ENCODE measurements at places on chromosomes 3 and 15.

DNA sequence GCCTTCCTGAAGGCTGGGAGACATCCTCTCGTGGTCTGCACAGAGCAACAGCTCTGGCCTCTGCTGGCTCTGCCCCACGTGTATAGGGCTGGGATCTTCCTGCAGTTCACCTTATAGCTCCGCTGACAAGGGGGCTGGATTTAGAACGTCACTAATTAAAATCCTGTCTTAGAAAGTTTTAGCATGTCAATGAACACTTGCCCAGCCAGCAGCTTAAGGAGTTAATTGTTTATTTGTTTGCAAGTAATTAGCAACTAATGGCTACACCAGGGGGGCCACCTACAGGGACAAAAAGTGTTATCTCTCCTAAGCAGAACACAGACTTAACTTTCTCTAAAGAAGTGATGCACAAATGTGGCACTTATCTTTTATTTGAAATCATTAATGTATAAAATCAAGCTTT is at the start of gene HESX1:
HESX1 (minus strand) TSS at position 84 of the 403 bp plus-strand sequence; CDS start at position 24, 60 bp downstream.
- DNase-seq = no peak

DNA sequence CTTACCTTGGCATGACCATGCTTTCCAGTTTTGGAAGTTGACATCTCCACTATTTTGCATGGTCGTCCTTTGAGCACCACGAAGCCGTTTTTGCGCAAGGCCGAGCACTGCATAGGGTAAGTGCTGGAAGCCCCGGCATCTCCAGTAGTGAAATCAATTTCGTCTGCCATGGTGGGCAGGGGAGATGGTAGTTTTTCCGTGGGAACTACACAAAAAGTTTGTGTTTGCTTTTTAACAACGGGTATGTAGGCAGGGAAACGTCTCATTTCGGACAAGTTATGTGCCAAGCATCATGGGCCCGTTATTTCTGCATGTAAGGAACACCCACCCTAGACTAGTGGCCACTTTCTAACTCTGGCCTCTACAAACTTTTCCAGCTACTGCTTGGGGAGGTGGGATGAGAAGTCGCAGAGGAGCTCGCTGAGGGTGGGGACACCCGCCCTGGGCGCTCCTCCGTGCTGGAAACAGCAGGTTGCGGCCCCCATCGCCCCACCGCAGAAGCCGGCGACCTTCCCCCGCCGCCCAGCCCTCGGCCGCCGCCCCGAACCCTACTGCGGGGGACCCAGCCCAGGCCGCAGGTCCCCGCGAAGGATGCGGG is 701 bp downstream of the EIF5A2 start:
- DNase-seq = peak; percentile 36

DNA sequence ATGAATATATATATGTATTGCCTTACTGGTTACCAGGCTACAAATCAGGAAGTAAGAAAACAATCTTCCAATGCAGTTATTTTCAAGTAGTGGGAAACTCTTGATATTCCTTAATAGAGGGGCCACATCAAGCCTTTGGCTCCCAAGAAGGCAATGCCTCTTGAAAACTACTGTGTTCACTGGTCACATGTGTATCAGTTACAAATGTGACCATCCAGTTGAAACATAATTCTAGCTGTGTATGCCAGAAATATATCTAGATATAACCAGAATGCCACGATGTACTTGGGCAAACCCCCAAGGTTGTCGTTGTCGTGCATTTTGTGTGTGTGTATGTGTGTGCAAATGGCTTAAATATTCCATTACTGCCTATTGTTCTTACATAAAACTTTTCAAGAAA is 200.8 kb downstream of the SUCLG2 start:
- no peak for DNase-seq

DNA sequence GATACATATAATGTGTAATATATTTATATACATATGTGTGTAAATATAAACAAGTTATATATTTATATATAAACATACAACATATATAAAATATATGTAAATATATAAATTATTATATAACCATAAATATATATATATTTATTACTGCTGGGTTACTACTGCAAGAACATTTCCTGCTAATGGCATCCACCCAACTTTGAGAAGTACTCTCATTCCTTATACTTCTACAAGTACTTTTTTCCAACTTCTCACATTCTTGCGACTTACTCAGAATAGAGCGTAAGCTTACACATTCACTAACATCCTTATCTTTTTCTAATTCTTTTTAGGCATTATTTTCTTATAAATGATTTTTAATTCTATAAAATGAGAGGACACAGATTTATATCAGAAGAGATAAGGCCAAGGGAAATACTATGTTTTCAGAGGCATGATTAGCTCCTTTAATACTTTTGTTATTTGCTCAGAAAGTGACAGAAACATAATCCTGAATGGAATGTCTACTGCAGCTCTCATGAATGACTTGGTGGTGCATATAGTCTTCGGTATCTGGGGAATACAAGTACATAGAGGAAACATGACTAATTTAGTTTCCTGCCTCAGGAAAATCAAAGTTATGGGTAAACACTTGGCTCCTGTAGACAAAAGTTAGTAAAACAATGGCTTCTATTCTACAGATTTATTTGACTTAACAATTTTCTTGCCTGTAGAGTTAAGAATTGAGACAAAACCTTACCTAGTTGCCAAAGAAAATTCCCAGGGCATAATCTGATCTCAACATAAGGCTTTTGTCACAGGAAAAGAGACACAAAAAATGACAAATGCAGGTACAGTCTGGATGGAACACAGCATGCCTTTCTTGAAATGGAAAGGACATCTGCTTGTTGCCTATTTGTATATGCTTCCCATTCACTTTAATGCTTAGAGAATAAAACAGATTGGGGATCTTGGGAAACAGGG is 453.9 kb downstream of the SQOR start:
- DNase-seq = no peak

- no peak for DNase-seq
Observed at GRCh38 chr3:8778475-8778874, 9.1 kb upstream of the OXTR start.

DNA sequence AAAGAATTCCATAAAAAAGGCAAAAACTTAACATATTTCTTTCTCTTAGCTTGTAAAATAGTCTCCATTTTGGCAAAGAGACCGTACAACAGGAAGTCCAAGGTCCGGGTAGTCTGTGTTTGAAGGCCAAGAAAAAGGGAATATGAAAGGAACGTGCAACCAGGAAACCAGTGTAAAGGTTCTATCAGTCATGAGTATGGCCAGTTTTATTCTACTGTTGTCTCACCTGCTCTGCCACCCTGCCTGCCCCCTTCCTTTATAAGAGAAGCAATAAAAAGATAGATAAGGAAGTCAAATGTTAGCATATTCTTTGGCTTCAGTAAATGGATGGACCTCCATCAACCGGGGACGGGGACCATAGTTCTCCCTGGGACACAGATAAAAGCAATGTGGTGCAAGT is 370.6 kb upstream of the ROBO2 start:
- DNase-seq = no peak

GRCh38 chr15:83854321-83854720 is 200.4 kb downstream of the ADAMTSL3 start:
- DNase-seq = no peak

DNA sequence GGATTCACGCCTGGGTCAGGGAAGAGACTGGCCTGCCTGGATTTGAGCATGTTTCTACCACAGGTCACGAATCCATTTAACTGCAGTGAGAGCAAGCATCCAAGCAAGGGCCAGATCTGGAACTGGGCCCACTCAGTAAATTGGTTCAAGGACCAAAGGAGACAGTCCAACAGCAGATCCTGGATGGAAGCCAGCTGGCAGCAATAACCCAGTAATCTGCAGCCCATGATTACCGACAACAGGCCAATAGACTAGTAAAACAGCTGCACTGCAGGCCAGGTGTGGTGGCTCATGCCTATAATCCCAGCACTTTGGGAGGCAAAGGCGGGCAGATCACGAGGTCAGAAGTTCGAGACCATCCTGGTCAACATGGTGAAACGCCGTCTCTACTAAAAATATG is 11.8 kb downstream of the SAMD7 start:
- no peak for DNase-seq

DNA sequence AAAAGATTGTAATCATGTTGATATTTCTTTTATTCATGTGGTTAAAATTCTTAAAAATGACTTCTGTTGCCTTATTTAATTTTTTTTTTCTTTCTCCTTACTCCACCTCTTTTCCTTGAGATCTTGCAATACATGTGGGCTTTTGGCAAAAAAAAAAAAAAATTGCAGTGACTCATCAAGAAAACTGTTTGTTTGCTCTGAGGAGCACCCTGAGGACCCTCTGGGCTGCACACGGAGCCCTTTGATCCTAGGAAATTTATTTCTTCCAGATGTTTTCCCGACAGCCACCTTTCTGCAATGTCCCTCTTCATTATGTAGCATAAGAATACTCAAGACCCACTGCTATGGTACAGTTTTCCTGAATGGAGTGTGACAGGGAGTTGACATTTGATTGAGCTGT is 371.7 kb downstream of the ZBTB20 start:
- DNase-seq = no peak

DNA sequence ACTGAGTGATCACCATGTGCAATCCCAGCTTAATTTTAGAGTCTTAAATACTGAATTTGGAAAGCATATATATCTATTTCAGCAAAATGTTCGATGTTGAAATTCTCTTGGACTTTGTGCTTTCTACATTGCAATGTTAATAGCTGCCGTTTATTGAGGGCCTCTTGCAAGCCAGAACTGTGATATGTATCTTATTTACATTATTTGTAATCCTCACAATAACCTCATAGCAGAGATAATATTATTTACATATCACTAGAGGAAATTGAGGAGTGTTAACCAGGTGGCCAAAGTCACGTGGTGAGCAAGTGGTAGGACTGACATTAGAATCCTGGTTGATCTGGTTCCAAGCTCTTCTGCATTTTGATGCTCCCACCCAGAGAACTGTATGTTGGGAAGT is 254.1 kb downstream of the SLC9A9 start:
- peak; percentile 3 for DNase-seq

GRCh38 chr3:18512007-18512406 is 86.9 kb upstream of the SATB1 start:
- DNase-seq = no peak

DNA sequence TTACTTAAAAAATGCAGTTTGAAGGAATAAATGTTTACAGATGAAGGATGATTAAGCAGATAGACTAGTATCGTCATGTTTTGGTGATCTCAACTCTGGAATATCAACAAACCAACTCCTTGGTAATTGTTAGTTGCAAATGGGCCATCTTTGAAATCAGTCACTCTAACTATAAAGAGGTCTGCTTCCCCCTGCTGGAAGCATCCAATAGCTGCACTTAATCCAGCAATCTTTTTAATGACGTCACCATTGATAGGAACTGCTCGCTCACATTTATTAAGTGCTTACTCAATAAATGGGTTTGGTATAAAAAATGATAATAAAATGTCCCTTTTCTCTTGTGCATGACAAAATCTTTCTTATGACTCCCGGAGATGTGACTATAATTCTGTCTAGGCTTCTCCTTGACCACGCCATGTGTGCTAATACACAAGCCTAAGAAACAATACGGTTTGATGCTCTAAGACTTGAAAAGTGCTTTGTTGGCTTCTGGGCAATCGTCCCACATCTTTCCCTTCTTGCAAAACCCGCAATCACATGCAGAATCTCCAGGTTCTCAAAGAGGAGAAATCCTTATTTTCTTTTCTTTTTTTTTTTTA is 227.6 kb upstream of the POU1F1 start:
- peak; percentile 37 for DNase-seq

GRCh38 chr3:101203411-101203810 is 117.0 kb downstream of the IMPG2 start:
- DNase-seq = no peak

GRCh38 chr15:59178151-59178695 is 28.4 kb upstream of the LDHAL6B start:
- no peak for DNase-seq

GRCh38 chr3:100561459-100562158 is 47.8 kb upstream of the ADGRG7 start:
- no peak for DNase-seq

GRCh38 chr15:55289011-55289745 is 435 bp downstream of the RAB27A start:
- peak; percentile 54 for DNase-seq

- DNase-seq = peak; percentile 13
Observed at GRCh38 chr15:38690719-38691332, 126.2 kb upstream of the RASGRP1 start.

GRCh38 chr3:32048487-32049182 is 57.8 kb upstream of the GPD1L start:
- no peak for DNase-seq

All from HuH-7 (cell line).